ENCODE measurements at places on chromosomes 6 and 20.

DNA sequence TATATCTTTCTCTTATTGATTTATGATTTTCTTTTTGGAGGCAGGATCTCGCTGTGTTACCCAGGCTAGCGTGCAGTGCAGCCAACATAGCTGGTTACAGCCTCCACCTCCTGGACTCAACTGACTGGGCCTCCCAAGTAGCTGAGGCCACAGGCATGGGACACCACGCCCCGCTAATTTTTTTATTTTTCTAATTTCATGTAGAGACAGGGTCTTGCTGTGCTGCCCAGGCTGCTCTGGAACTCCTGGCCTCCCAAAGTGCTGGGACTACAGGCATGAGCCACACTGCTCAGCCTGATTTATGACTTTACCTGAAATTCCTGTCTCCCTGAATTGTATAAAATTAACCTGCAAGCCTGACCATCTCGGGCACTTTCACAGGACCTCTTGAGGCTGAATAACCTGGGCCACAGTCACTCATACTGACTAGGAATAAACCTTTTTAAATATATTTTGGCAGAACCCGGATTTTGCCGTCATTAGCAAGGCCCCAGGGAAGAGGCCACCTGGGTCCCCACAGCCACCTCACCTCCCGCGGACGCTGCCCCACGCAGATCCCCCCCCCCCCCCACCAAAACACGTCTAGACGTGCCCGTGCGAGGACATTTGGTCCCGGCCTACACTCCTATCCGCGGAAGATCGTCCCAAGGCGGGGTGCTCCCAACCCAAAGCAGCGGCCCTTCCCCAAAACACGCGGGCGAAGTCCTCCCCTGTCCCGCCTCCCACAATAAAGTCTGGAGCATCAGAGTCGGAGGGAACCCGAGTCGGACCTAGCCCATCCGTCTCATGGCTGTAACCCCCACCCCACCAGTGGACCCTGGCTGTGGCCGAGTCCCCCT is 902 bp downstream of the ZNF337 start:
- no peak for DNase-seq

DNA sequence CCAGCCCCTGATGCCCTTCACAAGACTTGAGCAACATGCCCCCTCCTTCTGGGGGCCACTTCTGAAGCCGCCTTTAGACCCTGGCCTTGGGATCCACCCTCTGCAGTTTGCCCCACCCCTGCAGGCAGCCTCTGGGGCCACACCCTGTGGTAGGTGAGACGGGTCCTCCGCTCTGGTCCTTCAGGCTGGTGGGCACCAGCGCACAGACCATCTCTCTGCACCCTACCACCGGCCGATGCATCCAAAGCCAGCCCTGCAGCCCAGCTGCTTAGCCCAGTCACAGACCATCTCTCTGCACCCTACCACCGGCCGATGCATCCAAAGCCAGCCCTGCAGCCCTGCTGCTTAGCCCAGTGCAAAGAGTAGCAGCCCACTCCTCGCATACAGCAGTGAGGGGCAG is 159.3 kb upstream of the ECI2 start:
- DNase-seq, result no peak

- no peak for DNase-seq
Measured at GRCh38 chr6:8608737-8609136, 173.4 kb upstream of the SLC35B3 start.

GRCh38 chr6:29967379-29968010 is 25.2 kb downstream of the HLA-A start:
- DNase-seq, result peak; percentile 65

GRCh38 chr6:26056583-26057350 is 30.5 kb upstream of the HFE start:
- no peak for DNase-seq

- no peak for DNase-seq
Measured at GRCh38 chr20:59428006-59428405, 127.6 kb downstream of the EDN3 start.

DNA sequence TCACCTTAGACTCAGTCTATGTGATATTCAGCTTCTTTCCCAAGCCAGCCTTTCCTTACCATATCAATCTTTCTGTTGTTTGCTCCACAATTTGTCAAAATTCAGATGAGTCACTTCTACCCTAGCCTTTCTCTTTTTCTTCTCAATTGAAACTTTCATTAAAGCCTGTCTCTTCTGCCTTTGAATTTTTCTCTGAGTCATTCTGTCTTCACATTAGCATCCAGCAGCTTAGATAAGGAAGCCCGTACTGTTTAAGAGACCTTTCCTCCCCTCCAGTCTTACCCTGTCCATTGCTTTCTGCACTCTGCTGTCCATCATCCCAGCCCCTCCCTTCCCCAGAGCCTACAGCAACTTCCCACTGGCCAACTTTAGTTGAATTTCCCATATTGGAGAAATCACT is 34.9 kb upstream of the RALGAPA2 start:
- no peak for DNase-seq

DNA sequence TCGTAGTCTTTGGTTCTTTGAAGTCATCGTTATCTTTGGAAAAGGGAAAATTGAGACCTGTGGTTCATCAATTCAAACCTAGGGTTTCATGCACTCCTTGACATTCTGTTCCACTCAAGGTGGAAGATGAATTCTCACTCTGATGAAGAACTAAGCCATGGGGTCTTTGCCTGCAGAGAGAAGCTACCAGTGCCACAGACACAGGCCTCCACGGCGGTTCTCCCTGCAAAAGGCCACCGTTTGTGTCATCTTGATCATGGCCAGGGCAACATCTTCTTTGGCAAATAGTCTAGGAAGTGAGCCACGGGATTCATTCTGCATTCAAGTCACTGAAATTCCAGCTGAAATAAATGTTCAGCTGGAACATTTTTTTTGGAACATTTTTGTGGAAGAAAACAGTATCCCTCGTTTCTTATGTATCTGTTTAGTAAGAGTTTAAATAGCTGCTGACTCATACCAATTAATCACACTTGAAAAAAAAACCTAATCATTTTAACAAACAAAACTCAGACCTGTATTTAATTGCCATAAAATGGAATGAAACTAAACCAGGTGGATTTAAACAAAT is 206.0 kb upstream of the FOXQ1 start:
- no peak for DNase-seq

GRCh38 chr6:145332011-145332410 is 403.3 kb downstream of the EPM2A start:
- DNase-seq, result no peak

- no peak for DNase-seq
Measured at GRCh38 chr6:90183587-90184333, 112.9 kb downstream of the BACH2 start.

- no peak for DNase-seq
Measured at GRCh38 chr6:6640926-6641325, 52.4 kb downstream of the LY86 start.

- no peak for DNase-seq
Measured at GRCh38 chr6:81700414-81700813, 52.1 kb downstream of the TENT5A start.

GRCh38 chr20:56796345-56796744 is 167.2 kb downstream of the TFAP2C start:
- no peak for DNase-seq

GRCh38 chr6:93218096-93218495 is 201.3 kb downstream of the EPHA7 start:
- no peak for DNase-seq

- no peak for DNase-seq
Measured at GRCh38 chr20:63743210-63743970, 3.8 kb downstream of the SLC2A4RG start.

- DNase-seq, result no peak
Measured at GRCh38 chr20:50189681-50190250, 864 bp upstream of the CEBPB start.

DNA sequence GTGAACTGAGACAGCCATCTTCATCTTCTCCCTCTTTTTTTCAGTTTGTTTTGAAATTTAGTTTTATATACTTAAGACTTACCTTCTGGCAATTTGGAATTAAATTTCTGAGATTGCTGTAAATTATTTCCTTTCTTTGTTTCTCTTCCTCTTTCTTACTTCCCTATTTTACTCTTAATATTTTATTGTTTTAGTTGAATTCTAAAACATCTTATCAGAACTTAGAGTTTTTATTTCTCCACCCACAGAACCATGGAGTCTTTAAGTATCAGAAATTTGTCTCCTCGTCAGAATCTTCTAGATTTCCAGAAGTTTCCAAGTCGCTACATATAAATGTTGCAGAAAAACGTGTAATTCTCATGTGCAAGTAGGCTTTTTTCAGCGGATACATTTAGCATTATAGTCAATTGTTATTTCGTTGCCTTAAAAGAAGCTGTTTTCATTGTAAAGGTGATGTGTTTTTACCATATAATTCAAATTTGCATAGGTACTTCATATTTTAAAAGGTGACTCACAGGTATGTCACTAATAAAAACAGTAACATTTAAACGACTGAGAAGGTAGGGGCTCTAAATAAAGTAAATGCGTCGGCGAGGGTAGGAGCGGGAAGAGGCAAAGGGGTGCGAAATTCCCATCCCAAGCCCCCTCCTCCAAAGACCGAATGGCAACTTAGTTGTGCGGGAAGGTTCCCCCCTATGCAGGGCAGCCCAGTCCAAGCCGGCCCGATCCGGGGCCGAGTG is 866 bp upstream of the MYO6 start:
- no peak for DNase-seq

Data from NCI-H510A (cell line).